ENCODE measurements at places on chromosomes 16 and 17. TPM values are rescaled to one million over a fixed set of nuclear protein-coding genes. Genes with fewer than 3 reads are reported as not detected.

The SKAP1 gene
- total RNA-seq, result 0.65 TPM

The GH2 gene
- not detected for total RNA-seq

The GAN gene
- 7.1 TPM for total RNA-seq

The DOC2B gene
- total RNA-seq, result not detected

The GNG13 gene
- not detected for total RNA-seq

The GSG1L gene
- not detected for total RNA-seq

The USH1G gene
- total RNA-seq, result not detected

The ZNF469 gene
- total RNA-seq, result 1.6 TPM

The TM4SF5 gene
- not detected for total RNA-seq

The ZNF75A gene
- 15.3 TPM for total RNA-seq

The SLC52A1 gene
- under 0.01 TPM for total RNA-seq

The TSNAXIP1 gene
- 0.32 TPM for total RNA-seq

The RGS11 gene
- total RNA-seq, result 0.97 TPM

The SYCE1L gene
- total RNA-seq, result 0.97 TPM

The GFAP gene
- 0.65 TPM for total RNA-seq

The PLLP gene
- 1.9 TPM for total RNA-seq
